Nephron progenitor cell (in vitro differentiated cells): ENCODE measurements at places on chromosomes 5 and 9.

DNA sequence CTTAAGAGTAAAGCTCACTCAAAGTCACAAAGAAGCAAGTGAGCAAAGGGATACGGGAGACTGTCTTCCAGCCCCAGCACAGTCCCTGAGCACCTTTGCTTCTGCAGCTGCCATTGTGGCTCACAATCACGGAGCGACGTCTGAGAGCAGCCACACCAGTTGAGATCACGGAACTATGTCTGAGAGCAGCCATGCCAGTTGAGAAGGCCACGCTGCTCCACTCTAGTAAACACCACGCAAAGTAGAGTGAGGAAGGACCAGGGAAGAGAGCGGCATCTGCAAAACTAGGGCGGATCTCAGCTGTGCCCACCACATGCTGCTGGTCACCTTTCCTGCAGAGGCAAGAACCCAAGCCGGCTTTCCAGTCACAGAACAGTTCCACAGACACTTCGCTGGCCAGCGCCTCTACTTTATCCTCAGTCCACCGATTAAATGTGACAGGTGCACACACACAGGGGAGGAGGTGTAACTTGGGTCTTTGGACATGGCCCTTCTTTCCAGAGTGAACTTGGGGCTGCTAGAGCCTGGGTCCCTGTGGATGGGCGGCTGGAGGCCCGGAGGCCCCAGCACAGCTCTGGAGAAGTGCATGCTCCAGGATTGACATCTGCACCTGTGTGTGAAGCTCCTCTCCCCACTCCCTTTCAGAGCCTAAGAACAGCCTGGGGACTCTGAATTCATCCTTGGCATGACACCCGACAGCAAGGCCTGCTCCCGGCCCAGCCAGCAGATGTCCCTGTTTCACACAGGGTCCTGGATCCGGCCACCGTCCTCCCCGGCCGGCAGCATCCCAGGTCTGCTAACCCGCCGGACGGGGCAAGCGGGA is 324.9 kb upstream of the IRX4 start:
- H3K4me3 ChIP-seq: no peak overlapping the region
- H3K4me1 ChIP-seq: peaks cover 17% of the 10 kb centered on the region
- DNase-seq: peak; percentile 73
- H3K27ac ChIP-seq: no peak overlapping the region
- H3K27me3 ChIP-seq: peaks cover 42% of the 10 kb centered on the region

- peaks cover 12% of the 10 kb centered on the region for H3K4me1 ChIP-seq
- no peak for DNase-seq
- H3K27ac ChIP-seq: no peak overlapping the region
- H3K36me3 ChIP-seq: no peaks in the 10 kb centered on the region
- peaks cover 4% of the 10 kb centered on the region for H3K27me3 ChIP-seq
- no peak overlapping the region for H3K4me3 ChIP-seq
These were observed 92.9 kb downstream of the ANGPTL2 start for GRCh38 chr9:127029548-127029947.

- H3K36me3 ChIP-seq: no peaks in the 10 kb centered on the region
- no peaks in the 10 kb centered on the region for H3K27me3 ChIP-seq
- no peaks in the 10 kb centered on the region for H3K4me1 ChIP-seq
- H3K27ac ChIP-seq: no peak overlapping the region
These were observed 432.6 kb downstream of the CYLC2 start for GRCh38 chr9:103427696-103428095.

DNA sequence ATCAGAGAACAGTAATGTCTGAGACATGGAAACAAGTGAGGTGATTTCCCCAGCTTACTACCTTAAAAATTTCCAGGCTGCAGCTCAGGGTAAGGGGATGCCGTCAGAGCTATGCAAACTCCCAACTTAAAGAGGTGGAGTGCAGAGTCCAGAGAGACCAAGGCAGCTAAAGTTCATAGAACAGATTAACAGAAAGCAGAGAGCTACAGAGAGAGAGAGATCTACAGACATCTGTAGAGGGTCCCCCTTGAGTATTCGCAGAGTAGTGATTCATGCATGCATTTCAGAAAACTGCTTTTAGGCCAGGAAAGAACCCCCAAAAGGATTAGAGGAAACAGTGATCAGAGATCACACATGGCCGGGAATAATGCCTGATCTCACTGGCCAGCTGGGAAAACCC is 306.2 kb upstream of the PUM3 start:
- H3K27ac ChIP-seq: no peak overlapping the region
- peaks cover 10% of the 10 kb centered on the region for H3K27me3 ChIP-seq
- H3K4me1 ChIP-seq: no peaks in the 10 kb centered on the region
- no peaks in the 10 kb centered on the region for H3K36me3 ChIP-seq
